CD4-positive, alpha-beta T cell treated with Interleukin-15 for 4 hours (primary cell): ENCODE measurements at places on chromosomes 16 and 17.

- DNase-seq = no peak
These were observed 11.4 kb downstream of the GGA2 start for GRCh38 chr16:23498863-23499262.

- peak; percentile 86 for DNase-seq
These were observed 2.6 kb upstream of the TSPOAP1 start for GRCh38 chr17:58330997-58331814.

GRCh38 chr16:53129281-53130158 is 74.7 kb downstream of the CHD9 start:
- DNase-seq = no peak

DNA sequence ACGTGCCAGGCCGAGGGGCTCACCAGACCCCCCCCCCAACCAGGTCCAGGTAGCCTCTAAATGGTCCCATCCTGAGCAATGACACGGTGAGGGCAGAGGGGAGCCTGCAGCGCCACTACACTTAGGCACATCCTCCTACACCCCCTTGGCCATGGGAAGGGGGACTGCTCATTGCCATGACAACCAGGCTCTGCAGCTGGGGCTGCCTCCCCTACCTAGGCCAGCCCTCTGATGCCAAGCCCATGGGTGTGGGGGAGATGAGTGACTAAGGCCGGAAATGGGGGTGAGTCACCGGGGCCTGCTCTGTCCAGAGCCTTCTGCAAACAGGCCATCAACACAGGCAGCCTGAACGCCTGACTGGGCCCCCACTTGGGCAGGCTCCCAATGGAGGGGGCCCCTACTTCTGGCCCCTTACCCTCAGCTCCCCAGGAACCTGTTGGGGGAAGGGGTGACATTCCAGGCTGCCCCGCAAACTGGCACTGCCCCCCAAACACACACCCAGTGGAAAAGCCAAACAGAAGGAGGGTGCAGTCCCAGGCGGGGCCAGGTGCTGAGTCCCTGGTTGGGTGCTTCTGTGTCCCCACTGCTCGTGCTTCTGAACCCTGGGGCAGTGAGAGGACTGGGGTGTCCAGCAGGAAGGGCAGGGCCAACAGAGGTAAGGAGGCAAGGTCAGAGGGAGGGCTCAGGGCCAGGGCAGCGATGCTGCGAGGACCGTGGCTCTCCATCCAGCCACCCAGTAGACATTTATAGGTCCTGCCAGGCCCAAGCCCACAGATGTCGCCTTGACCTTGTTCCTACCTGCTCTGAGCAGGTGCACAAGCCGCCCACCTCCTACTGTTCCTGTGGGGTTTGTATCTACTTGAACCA is 8.2 kb downstream of the PLCD3 start:
- DNase-seq = peak; percentile 62

GRCh38 chr17:77332981-77333685 is 192.4 kb downstream of the SEC14L1 start:
- DNase-seq = peak; percentile 73

DNA sequence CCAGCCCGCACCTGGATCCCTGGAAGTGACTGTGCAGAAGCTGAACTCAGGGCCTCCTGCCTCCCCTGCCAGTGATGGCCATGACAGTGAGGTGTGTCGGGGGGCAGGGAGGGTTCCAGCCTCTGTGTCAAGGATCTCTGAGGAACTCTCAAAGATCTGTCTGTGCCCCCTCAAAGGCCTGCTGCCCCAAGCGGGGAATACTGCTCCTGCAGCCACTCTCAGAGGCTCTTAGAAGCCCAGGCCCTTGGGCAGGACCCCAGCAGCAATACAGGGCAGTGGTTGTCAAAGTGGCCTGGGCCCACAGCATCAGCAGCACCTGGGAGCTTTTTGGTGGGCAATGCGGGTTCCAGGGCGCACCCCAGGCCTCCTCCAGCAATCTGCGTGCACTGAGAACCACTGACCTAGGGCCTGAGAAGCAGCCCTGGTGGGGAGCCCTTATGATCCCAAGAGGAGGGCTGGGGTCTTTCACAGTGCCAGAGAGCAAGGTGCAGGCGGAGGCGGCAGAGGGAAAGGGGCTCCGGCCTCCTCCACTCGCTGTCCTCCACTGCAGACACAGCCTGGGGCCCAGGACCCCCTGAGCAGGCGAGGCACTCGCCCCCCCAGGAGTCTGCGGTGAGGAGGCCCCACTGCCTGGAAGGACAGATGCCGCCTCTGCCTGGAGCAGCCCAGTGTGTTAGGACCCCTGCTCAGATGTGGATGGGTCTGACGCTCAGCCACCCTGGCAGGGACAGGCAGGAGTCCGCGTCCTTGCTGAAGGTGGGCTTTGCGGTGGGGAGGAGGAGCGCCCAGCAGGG is 42.1 kb downstream of the ENGASE start:
- no peak for DNase-seq

DNA sequence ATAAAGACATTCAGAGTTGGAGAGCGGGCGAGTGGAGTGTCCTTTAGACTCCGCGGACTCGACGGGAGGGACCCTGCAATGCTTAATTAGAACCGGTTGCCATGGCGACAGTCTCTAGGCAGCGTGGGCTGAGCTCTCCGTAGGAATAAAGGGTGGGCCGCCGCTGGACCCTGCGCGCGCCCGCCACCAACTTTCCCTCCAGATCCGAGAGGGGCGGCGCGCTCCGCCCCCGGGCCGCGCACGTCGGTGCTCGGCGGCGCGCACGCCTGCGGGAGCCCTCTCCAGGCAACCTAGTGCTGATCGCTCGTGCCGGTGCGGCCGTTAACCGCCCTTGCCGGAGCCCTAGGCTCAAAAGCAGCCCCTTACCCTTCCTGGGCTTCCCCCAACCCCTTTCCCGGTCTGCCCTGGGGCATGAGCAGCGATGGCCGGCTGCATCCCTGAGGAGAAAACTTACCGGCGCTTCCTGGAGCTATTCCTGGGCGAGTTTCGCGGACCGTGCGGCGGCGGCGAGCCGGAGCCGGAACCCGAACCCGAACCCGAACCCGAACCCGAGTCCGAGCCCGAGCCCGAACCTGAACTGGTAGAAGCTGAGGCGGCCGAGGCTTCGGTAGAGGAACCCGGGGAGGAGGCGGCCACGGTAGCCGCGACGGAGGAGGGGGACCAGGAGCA is at the start of gene PPM1E:
Gene PPM1E (plus strand): TSS at position 278 of the 669 bp plus-strand sequence.
- peak; percentile 16 for DNase-seq

- peak; percentile 4 for DNase-seq
These were observed 75.8 kb downstream of the MRC2 start for GRCh38 chr17:62703261-62703775.

- peak; percentile 41 for DNase-seq
These were observed 761 bp downstream of the PDF start for GRCh38 chr16:69329369-69330285.

DNA sequence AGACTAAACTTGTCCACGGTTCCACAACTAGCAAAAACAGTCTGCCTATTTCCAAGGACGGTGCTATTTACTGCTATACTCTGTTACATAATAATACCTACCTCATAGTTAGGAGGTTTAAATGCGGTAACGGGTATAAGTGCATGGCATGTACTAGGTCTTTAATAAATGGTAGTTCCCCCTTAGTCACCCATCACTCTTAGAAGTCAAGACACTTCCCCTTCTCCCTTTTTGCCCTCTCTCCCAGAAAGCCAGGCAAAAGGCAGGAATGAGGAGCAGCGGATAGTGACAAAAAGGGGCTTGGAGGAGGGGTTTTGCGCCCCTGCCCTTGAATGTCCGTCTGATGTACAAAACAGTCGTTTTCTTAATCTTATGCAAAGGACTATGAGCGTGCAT is 1.1 kb upstream of the LSM12 start:
- no peak for DNase-seq

DNA sequence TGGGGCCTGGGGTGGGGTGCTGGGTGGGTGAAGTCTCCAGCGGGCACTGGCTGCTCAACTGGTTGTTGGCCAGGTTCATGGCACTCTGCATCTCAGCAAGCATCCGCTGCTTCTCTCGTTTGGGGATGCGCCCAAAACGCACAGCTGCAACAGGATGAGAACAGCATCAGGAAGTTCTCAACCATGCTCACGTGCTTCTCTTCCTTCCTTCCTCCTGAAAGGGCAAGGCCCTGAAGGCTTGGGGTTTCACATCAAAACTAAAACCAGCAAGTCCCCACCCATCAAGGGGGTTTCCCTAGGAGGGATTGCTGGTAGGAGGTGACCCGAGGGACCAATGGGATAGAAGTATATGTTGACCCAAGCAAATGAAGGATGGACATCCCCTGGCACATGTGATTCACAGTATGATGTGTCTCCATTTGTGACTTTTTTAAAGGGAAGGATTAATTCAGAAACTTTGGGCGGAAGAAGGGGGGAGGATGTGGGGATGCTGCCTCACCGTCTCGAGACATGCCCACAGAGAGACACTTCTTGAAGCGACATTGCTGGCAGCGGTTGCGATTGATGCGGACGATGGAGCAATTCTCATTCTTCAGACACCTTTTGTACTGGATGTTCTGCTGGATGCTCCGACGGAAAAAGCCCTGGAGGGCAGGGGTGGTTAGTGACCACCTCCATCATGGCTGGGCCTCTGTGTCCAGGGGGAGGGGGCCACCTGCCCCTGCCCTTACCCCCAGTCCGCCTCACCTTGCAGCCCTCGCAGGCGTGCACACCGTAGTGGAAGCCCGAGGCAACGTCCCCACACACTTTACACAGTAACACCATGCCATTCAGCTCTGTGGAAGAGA is 4.2 kb downstream of the NR1D1 start:
- peak; percentile 97 for DNase-seq
